ENCODE measurements at places on chromosomes 13 and 19.

- no peak for DNase-seq
Measured at GRCh38 chr13:35210261-35210660, 266.2 kb downstream of the MAB21L1 start.

DNA sequence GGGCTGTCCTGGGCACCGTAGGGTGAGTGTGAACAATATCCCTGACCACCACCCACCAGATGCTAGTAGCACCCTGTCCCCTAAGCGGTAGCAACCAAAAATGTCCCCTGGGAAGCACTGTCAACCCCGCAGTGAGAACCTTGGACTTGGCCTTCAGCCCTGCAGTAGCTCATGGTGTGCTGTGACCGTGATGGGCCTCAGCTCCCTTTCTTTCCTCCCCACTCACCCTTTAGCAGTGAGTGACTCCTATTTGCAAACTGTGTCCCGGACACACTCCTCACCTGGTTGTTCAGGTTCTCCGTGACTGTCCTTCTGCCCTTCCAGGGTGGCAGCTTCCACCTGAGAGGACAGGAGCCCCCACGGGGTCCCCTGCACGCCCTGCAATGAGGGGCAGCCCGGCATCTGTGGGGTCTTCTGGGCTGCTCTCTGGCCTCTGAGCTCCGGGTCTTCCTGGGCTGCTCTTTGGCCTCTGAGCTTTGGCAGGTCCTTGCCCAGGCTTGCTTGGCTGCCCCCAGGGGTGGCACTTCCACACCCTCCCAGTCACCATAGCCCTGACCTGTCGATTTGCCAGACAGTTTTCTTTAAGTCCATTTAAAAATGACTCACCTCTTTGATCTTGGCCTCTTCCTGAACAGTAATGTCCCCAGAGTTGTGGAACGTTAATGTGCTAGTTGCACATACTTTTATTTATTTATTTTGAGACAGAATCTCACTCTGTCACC is 3.8 kb downstream of the KDM4B start:
- no peak for DNase-seq

DNA sequence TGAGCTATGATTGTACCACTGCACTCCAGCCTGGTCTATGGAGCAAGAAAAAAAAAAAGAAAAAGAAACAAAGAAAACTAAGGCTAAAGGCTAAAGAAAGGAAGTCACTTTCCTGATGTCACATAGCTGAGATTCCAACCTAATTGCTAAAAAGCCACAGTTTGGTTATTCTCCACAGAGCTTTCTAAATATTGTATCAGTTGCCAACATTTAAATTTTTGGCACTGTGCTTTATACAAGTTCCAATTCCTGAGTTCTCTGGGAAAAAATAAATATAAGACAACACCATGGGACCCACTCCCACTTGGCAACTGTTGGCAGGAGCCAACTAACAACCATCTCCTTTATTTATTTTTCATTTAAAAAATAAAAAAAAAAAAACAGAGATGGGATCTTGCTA is 11.2 kb upstream of the LYPD3 start:
- DNase-seq = no peak

GRCh38 chr13:75251188-75251587 is 230.8 kb downstream of the TBC1D4 start:
- no peak for DNase-seq

GRCh38 chr13:110012102-110012739 is 225.8 kb upstream of the IRS2 start:
- no peak for DNase-seq

DNA sequence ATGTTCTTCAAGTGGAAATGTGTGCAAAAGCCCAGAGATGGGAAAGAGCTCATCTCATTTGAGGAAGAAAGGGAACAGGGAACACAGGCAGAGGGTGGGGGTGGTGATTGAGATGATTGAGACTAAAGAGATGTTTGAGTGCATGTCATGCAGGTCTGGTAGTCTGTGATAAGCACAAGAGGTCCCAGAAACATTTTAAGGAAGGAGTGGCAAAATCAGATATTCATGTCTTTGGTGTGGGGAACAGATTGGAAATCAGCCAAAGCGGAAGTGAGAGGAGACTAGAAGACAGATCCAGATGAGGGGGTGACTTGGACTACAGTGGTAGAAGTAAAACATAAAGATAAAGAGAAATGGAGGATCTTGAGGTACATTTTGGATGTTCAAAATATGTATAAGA is 39.4 kb upstream of the DACH1 start:
- DNase-seq = no peak

GRCh38 chr13:53240401-53241025 is 211.9 kb downstream of the OLFM4 start:
- DNase-seq = no peak

GRCh38 chr19:19525611-19526380 is 2.9 kb upstream of the YJEFN3 start:
- no peak for DNase-seq

- DNase-seq = no peak
Measured at GRCh38 chr13:25200783-25201182, 28.7 kb upstream of the AMER2 start.

DNA sequence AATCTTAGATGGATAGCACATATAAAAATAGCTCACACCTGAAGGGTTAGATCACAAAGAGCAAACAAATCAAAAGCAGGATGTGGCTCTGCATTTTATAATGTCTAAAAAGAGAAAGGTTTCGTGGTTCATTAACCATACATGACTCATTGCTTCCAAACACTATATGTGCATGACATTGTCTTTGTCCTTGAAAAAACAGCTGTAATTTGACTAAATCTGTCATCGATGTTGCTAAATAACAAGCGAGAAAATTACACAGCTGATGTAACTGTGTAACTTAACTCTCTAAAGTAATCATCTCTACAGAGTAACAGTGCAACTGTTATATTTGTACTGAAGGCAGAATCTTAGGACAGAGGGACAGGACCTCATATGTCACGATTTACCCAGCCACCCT is 383.1 kb upstream of the GPC6 start:
- DNase-seq = no peak

DNA sequence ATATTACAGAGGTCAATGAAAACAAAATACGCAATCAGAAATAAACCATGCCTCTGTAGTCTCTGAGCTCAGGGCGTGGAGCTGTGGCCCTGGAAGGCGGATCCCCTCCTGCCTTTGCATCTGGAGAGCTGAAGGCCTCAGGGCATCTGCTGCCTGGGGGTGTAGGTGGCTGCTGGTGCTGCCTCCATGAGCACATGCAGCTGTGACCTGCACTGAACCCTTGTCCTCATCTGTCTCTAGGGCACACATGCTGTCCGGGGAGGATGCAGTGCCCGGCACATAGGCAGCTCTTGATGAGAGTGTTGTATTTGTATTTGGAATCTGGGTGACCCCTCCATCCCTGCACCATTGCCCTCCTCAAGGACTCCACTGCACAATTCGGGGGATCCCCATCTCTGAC is 185.7 kb downstream of the TEX29 start:
- DNase-seq = no peak

DNA sequence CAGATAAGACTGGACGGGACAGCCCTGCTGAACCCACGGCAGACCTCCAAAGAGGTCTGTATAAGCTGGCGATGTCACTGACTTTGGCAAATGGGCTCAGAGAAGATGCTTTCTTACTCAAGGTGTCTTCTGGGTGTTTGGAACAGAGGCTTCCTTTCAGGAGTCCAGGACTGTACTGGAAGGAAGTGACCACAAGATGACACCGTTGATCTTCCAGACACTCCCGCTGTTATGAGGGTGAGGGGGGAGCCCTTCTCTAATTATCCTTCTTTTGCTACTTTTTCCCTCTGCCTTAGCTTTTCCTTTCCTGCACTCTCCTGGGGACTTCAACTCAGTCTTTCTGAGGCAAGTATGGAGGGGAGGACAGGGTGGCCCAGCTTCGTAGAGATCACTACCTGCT is 65.2 kb upstream of the ZNF599 start:
- DNase-seq = no peak

DNA sequence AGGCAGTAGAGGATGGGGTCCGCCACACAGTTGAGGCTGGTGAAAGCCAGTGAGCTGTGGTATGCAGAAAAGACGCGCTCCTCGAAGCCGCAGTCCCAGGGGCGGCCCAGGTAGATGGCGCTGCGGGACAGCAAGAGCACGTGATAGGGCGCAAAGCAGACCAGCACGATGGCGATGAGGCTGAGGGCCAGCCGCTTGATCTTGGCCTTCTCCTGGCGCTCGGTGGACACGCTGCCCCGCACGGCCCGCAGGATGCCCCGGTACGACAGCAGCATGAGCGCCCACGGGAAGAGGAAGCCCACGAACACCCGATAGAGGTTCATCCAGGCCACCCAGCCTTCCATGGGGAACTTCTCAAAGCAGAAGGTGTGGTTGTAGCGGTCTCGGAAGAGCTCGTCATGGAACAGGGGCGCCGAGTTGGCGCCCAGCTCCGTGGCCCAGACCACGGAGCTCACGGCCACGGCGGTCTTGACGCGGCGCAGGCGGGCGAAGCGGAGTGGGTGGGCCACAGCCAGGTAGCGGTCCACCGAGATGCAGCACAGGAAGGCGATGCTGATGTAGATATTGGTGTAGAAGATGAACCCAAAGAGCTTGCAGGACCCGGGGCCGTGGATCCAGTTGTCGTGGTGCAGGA is 6.5 kb upstream of the OPA3 start:
- peak; percentile 30 for DNase-seq

GRCh38 chr19:8641908-8642547 is 11.6 kb downstream of the NFILZ start:
- DNase-seq = no peak

DNA sequence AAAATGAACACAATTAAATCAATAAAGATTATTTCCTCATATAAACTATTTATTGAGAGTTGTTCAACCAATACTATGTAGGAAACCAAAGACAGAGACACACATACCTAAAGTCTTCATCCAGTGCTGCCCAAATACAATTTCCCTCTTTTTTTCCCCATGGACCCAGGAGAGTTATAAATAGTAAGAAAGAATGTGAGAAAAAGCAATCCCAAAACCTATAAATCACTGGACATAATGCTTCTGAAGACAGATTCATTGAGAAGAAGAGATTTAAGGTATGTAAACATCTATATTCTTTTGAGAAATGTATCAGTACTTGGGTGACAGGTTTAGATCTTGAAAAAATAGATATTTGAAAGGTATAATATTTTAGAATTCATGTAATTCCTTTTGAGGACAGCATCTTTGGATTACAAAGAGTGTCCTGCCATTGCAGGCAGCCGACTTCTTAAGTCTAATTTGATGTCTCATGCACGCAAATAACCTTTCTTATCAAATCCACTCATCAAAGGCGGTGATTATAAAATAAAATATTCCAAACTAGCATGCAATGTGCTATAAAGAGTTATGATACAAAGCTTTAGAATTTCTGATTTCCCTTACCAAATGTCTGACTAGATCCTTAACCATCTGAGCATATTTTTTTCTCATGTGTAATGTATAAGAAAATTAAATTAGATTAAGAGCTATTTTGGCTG is 739.4 kb downstream of the LIG4 start:
- DNase-seq = no peak

DNA sequence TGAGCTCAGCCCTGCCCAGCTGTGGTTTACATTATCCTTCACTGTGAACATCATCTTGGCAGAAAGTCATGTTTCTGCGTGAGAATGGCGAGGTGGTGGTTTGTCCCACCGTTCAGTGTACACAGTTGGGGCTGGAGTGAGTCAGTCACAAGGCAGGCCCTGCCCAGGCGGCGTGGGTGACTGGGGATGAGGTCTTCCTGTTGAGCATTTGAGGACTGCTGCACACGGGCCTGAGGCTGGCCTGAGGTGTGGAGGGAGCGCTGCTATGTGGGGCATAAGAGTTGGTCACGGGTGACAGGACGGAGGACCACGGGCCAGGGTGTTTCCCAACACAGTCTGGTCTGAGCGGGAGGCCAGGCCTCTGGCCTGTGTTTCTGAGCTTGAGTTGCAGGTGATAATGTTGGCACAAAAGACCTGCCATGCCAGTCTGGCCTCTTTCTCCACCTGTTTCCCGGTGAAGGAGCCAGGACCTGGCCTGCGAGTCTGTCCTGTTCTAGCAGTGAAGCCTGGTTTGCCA is 13.4 kb upstream of the C19orf33 start:
- DNase-seq = no peak

DNA sequence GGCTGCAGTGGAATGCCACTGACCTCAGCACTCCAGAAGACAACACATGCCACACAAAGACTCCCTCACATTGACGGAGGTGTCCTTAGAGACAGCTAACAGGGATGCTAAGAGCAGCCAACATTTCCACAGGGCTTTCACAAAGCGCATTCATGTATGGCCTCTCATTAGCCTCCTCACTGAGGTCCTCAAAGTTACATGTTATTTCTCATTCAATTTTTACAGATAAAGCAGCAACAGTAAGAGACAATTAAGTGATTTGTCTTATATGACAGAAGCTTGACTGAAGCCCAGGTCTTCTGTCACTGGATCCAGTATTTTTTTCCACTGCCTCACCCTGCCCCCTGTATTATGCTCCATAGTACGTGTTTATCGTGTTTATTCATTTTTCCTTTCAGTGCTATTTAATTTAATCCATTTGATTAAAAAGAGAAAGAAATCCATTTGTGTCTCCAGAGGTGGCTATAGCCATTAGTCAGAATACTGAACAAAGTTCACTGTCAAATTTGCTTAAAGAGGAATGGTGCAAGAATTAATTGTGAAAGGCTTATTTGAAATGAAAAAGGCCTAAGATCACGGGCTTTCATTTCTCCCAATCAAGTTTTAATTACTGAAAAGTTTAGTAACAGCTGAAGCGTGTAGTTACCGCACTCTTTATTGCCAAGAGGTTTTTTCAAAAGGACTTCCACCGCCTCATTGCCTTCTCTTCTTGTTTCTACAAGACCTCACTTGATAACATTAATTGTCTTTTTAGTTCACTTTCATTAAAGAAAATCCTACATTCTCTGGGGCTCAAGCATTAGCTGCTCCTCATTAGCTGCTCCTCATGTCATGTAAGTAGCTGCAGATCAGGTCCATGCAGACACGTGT is 115.0 kb downstream of the COG6 start:
- no peak for DNase-seq

- DNase-seq = no peak
Measured at GRCh38 chr13:101655435-101655834, 203.0 kb downstream of the ITGBL1 start.

DNA sequence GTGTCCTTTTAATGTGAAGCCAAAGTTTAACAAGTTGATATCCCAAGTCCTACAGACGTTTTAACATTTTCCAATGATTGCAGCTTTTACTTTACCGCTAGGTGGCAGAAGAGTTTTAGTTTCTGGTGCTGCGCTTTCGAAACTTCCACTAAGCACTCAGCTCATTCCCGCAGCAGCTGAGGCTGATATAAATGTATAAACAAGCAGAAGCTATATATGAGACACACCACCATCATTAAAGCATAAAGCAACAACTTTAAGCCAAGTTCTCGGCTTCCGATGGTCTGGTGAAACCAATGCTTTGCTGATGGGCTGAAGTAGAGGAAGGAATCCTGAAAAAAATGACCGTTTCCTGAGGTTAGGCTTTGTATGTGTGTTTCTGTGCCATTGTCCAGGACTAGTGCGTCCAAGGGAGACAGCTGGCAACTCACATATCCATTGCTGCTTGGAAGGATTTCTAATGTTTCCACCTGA is 753.9 kb downstream of the OLFM4 start:
- DNase-seq = no peak

GRCh38 chr19:36116344-36116637 is 1.0 kb downstream of the TBCB start:
- DNase-seq = no peak

Measured in activated T-cell treated with anti-CD3 and anti-CD28 coated beads for 24 hours (primary cell).